ENCODE measurements at places on chromosomes 3 and 15.

DNA sequence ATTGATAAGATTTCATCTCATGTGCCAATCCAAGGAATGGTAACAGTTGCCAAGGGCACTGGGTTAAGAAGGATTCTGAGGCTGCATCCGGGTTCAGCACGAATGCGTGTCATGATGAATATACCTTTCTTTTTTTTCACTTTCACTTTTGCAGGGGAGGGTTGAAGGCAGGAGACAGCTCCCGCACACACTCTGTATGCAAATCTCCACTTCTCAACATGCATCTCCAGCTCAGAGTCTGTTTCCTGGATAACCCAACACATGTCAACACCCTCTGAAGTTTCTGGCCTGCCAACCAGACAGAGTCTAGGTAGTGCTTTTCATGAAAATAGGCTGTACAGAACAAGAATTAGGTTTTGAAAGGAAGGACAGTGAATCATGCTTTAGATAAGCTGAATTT is 21.6 kb downstream of the B4GALT4 start:
- DNase-seq, result no peak

- DNase-seq, result no peak
These were observed 307.3 kb downstream of the ZIC4 start for GRCh38 chr3:147099076-147099475.

DNA sequence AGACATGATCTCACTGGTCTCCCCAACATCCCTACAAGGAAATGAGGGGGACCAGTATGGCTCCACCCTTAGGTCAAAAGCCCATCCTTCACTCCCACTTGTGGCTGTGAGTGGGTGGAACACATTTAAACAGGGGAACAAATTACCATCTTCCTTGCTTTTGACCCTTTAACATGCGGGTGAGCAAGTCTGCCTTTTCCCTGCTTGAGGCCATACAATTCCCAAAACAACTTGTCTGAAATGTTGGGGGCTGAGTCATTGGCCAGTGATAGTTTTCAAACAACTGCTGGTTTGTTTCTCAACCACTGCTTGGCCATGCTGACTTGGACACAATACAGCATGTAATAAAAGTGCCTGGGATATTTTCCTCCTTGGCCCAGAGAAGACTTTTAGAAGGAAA is 39.6 kb downstream of the COL8A1 start:
- DNase-seq, result no peak

DNA sequence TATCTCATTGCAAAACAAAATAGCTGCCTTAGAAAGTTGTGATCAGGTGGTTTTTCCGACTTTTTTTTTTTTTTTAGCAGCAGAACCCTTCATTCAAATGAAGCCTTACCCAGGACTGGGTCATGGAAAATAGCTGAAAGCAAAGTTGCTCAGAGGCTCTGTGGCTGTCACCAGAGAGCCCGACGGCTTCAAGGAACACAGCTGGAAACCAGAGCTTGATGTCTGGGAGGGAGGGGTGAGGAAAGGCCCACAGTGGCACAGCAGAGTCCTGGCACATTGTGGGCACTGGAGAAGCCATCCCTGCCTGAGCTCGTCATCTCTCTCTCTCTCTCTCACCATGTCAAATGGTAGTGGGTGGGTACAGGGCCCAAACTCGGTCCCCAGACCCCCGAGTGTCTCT is 77.5 kb downstream of the RPN1 start:
- no peak for DNase-seq

DNA sequence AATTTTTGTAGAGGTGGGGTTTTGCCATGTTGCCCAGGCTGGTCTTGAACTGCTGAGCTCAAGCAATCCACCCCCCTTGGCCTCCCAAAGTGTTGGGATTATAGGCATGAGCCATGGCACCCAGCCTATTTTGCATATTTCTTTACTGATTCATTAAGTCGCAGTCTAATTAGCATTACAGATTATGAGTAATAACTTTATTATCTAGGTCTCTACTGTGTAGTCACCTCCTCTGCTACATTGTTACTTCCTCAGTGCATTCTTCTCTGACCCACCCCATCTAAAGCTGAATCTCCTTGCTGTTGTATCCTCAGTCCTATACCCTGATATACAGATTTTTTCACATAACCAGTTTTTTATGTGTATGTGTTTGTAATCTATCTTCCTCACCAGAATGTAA is 61.7 kb downstream of the TFDP2 start:
- no peak for DNase-seq

GRCh38 chr3:156952011-156952410 is 125.9 kb downstream of the LEKR1 start:
- DNase-seq, result no peak

DNA sequence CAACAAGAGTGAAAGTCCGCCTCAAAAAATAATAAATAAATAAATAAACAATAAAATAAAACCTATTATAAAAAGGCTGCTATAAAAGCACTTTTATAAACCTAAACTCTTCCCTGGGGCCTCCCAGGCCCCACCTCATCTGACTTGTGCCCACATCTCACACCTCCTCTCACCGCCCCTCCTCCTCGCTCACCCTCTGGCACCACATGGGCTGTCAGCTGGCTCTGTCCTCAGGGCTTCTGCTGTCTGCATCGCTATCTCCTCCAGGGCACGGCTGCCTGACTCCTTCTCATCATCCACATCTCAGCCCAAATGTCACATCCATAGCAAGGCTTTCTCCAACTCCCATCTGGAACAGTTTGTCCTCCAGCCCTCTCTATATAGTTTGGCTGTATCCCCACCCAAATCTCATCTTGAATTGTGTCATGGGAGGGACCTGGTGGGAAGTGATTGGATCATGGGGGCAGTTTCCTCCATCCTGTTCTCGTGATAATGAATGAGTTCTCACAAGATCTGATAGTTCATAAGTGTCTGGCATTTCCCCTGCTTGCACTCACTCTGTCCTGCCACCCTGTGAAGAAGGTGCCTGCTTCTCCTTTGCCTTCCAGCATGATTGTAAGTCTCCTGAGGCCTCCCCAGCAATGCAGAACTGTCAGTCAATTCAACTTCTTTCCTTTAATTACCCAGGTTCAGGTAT is 8.8 kb upstream of the SH3BP5 start:
- no peak for DNase-seq

DNA sequence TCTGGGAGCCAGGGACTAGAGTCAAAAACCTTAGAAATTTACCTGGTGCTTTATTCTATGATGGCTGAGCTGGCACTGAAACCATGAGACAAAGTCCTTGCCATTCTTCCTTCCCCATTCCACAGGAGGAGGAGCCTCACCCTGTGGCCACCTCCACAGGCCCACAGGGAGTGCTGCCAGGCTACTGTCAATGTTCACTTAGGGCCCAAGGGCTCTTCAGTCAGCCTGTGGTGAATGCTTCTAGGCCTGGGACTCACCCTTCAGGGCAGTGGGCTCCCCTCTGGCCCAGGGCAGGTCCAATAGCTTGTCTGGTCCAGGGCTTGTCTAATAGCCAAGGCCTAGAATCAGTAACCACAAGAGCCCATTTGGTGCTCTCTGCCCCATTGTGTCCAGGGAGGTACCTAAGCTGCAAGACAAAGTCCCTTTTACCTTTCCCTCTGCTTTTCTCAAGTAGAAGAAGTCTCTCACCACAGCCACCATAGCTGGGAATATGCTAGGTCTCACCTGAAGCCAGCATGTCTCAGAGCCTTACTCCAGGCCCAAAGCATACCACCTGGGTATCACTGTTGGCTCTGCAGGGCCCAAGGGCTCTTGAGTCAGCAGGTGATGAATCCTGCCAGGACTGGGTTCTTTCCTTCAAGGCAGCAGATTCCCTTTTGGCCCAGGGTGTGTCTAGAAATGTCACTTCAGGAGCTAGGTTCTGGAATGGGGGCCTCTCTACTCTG is 61.8 kb upstream of the CHRNB4 start:
- DNase-seq, result no peak

DNA sequence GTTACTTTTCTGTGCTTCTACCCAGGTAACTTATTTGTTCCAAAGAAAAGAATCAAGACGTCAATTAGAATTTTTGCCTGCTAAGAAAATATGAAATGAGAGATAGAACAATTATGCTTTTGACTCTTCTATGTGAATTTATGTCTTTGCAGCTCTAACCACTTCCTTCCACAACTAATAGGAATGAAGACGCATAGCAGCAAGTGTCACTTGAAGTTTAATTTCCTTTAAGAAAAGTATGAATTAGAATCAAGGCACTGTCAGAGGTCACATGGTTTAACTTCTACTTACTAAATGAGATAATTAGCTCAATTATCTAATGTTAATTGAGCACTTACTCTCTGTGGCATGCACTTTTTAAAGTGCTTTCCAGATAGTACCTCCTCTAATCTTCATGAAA is 3.3 kb downstream of the WDR49 start:
- no peak for DNase-seq

- no peak for DNase-seq
These were observed 2.3 kb downstream of the SELENOS start for GRCh38 chr15:101275018-101275417.

DNA sequence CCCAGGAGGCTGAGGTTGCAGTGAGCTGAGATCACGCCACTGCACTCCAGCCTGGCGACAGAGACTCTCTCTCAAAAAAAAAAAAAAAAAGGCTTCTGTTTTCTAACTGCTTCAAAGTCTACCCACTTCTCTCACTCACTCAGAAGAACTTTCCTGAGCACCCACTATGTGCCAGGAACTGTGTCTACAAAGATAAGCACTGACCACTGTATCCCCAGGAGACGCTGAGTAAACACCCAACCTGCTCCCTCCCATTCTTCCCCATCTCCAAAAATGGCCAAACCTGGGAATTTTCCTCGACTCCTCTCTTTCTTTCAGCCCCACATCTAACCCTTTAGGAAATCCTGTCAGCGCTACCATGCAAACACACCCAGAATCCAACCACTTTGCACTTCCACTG is 12.5 kb downstream of the RUVBL1 start:
- DNase-seq, result no peak

- no peak for DNase-seq
These were observed 305.0 kb upstream of the C2CD4B start for GRCh38 chr15:62469874-62470688.

- no peak for DNase-seq
These were observed 115.2 kb upstream of the AGBL1 start for GRCh38 chr15:85964471-85964870.

GRCh38 chr15:54347082-54347827 is 369.0 kb downstream of the UNC13C start:
- no peak for DNase-seq
